Heart left ventricle (tissue), 16 donors: ENCODE measurements at places on chromosomes 11 and 22. TPM values are rescaled to one million over a fixed set of nuclear protein-coding genes. Genes with fewer than 3 reads are reported as not detected.
A peak's percentile ranks its signal among the peaks of the same experiment; 100 is the strongest.

- no peaks in the 10 kb centered on the region for H3K36me3 ChIP-seq
- no peak for DNase-seq
- H3K27ac ChIP-seq, result peak overlapping the region; percentile 48
- no peak overlapping the region for H3K4me3 ChIP-seq
- no peaks in the 10 kb centered on the region for H3K27me3 ChIP-seq
Observed at GRCh38 chr11:122108192-122108799, 7.7 kb downstream of the BLID start.

DNA sequence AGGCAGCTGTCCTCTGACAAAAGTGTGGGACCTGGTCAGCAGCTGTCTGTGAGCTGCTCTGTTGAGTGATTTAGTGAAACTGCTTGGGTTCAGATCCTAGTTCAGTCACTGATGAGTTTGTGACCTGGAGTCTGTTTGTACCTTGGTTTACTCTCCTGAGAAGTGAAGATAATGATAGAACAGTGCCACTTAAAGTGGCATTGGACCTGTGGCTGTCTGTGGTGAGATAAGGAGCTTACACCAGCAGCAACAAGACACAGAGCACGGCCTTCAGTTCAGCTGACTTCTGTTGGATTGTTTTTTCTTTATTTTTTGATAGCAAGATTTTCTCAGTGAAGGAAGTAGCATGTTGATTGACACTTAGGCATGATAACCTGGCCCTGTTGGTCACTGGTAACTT is 46.2 kb upstream of the CTTN start:
- H3K4me1 ChIP-seq, result no peaks in the 10 kb centered on the region
- peaks cover 2% of the 10 kb centered on the region for H3K36me3 ChIP-seq
- no peak for DNase-seq
- no peak overlapping the region for H3K27ac ChIP-seq
- no peaks in the 10 kb centered on the region for H3K27me3 ChIP-seq
- H3K4me3 ChIP-seq, result no peak overlapping the region

- no peaks in the 10 kb centered on the region for H3K36me3 ChIP-seq
- no peak for DNase-seq
- no peak overlapping the region for H3K27ac ChIP-seq
- no peak overlapping the region for H3K4me3 ChIP-seq
- H3K4me1 ChIP-seq, result no peaks in the 10 kb centered on the region
Observed at GRCh38 chr11:94885581-94885980, 87.8 kb downstream of the CWC15 start.

GRCh38 chr11:59692915-59693314 is 20.7 kb downstream of the OR10V1 start:
- H3K4me3 ChIP-seq, result no peak overlapping the region
- DNase-seq, result no peak

GRCh38 chr11:16096336-16096735 is 260.0 kb downstream of the SOX6 start:
- H3K27me3 ChIP-seq, result no peaks in the 10 kb centered on the region
- H3K36me3 ChIP-seq, result no peaks in the 10 kb centered on the region
- no peak overlapping the region for H3K4me3 ChIP-seq
- no peak overlapping the region for H3K27ac ChIP-seq
- no peak for DNase-seq
- no peaks in the 10 kb centered on the region for H3K4me1 ChIP-seq

GRCh38 chr11:65120831-65121230 is 1.1 kb downstream of the FAU start:
- no peak overlapping the region for H3K27ac ChIP-seq
- no peaks in the 10 kb centered on the region for H3K27me3 ChIP-seq
- peaks cover 37% of the 10 kb centered on the region for H3K4me1 ChIP-seq

GRCh38 chr11:71118671-71119250 is 133.6 kb downstream of the SHANK2 start:
- peaks cover 18% of the 10 kb centered on the region for H3K27me3 ChIP-seq
- DNase-seq, result no peak

- peak overlapping the region; percentile 92 for H3K27ac ChIP-seq
- H3K27me3 ChIP-seq, result no peaks in the 10 kb centered on the region
- no peak for DNase-seq
- peaks cover 6% of the 10 kb centered on the region for H3K36me3 ChIP-seq
Observed at GRCh38 chr11:65388731-65389130, 2.3 kb downstream of the FRMD8 start.

DNA sequence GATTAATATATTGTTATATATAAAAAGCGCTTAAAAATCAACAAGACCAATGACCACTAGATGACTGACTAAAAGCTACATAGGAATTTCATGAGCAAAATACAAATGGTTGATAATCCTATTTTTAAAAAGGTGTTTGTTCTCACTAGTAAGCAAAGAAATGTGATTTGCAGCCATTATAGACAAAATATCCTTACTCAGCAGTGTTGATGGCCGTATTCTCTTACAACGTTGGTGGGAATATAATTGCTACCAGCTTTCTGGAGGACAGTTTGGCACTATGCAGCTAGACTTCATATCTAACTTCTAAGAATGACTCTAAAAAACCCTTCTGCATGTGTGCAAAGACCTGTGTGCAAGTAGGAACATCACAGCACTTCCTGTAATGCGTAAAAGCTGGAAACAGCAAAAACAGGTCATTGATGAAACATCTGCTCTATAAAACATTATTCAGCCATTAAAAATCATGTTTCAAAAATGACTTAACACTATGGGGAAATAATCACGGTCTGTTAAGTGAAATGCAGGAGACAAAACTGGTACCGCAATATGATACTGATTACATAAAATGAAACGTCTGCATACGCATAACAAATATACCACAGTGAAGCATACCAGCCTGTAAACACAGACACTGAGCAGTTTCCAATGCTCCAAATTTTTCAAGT is 70.1 kb upstream of the LINC01488 start:
- peaks cover 22% of the 10 kb centered on the region for H3K4me1 ChIP-seq
- H3K27me3 ChIP-seq, result no peaks in the 10 kb centered on the region
- H3K4me3 ChIP-seq, result no peak overlapping the region
- no peak overlapping the region for H3K27ac ChIP-seq
- DNase-seq, result no peak

DNA sequence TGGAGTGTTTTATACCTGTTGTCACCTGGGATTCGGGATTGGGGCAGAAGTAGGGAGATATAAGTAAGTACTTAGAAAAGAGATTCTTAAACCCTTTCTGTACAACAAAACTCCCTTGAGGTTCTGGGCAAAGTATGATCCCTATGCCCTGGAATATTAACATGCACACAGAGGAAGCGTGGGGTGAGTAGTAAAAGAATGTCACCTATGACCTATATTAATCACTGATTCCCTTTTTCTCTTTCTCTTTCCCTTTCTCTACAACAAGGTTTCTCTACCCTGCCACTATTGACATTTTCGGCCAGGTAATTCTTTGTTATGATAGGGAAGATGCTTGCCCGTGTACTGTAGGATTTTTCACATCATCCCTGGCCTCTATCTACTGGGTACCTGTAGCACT is 209.7 kb upstream of the PLET1 start:
- H3K27me3 ChIP-seq, result no peaks in the 10 kb centered on the region
- no peak overlapping the region for H3K27ac ChIP-seq
- H3K4me1 ChIP-seq, result no peaks in the 10 kb centered on the region
- H3K36me3 ChIP-seq, result no peaks in the 10 kb centered on the region

The CDHR5 gene
- total RNA-seq, result not detected

The PHLDA2 gene
- 0.83 TPM for total RNA-seq

The OR52A1 gene
- not detected for total RNA-seq

The PANX2 gene
- total RNA-seq, result 0.75 TPM

The C11orf91 gene
- not detected for total RNA-seq
